ENCODE measurements at places on chromosomes 3 and 15.

GRCh38 chr3:9396301-9396631 is 1.1 kb upstream of the SETD5 start:
- DNase-seq = peak; percentile 88

- DNase-seq = no peak
Measured at GRCh38 chr3:9068051-9068450, 104.8 kb upstream of the RAD18 start.

DNA sequence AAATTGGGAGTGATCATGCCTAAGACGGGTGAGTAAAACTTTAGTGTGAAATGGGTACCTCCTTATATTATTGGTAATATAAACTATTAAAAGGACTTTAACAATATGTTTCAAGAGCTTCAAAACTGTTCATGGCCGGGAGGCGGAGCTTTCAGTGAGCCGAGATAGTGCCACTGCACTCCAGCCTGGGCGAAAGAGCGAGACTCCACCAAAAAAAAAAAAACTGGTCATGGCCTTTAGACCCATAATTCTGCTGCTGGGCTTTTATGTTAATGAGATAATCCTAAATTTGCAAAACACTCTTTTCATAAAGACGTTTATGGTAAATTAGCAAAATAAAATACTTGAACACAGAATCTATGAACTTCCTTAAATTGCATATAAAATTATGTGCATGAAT is 22.8 kb downstream of the TRPC1 start:
- no peak for DNase-seq

DNA sequence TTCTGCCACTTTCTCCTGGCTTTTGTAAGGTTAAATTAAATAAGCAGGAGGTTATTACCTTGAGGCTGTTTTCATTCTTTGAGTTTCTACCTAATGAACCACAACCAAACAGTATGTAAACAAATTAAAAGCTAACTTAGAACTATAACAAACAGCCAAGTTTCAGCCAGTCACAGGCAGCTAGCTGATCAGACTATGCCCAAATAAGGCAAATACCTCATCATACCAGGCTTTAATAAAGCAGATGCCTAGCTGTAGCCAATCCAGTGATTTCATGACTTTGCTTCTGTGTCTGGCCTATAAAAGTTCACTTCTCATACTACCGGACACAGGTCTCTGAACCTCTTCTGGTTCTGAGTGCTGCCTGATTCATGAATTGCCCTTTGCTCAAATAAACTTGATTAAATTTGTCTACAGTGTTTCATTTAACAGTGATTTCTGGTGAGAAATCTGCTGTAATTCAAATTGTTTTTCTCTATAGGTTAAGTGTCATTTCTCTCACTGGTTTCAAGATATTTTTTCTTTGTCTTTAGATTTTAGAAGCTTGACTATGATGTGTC is 24.2 kb downstream of the SH3GL3 start:
- DNase-seq = no peak

- no peak for DNase-seq
Measured at GRCh38 chr3:2547049-2547448, 448.4 kb downstream of the CNTN4 start.

- DNase-seq = no peak
Measured at GRCh38 chr15:73119478-73119877, 67.2 kb downstream of the NEO1 start.

DNA sequence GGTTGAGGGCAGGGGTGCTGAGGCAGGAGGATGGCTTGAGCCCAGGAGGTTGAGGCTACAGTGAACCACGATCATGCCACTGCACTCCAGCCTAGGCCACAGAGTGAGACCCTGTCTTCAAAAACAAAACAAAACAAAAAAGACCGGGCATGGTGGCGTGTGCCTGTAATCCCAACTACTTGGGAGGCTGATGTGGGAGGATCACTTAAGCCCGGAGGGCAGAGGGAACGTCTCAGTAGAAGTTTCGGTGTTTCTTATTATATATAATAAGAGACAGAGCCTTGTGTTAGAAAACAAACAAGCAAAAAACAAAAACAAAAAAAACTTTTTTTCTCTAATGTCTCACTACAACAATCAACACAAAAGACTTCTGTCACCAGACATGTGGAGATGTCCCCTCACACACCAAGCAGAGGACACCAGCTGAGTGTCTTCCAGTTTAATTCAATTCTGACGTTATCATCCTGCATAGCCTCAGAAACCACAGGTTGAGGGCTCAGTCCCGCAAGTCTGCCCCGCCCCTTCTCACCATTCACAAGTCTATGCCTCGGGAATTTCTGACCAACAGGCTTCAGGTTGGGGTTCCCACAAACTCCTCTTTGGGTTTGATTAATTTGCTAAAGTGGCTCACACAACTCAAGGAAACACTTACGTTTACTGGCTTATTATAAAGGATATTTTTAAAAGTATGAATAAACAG is 24.0 kb upstream of the EIF4A2 start:
- no peak for DNase-seq
